ENCODE measurements at places on chromosomes 12 and 14.
A peak's percentile ranks its signal among the peaks of the same experiment; 100 is the strongest.

DNA sequence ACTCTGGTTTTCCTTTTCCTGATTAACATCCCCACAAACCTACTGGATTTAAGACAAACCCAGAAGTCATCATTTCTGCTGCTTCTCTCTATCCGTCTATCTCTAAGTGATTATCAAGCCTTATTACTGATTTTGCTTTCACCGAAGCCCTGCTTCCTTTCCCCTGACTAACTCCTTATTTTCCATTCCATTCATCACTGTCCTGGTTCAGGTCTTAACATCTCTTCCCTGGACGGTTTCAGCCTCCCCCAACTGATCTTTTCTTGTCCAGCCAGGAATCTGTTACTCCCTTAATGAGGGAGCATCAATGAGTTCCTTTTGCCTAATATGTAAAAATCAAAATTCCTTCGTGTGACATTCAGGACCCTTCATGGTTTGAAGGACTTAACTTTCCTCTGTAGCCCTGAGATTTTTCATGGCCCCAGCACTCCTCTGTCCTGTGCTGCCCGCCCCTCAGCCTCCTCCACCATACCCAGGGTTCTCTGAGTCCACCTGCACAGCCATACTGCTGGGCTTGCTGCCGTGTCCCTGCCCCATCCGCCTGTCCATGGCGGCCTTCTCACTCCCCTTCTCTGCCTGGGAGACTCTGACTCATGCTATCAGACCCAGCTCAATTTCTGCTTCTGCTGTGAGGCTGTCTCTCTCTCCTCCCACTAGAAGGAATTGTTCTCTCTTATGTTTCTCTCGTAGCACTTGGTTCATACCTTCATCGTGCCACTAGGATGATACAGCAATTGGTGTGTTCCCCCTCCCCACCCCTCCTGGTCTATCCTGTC, 167.8 kb upstream of the HIF1A start:
- peaks cover 71% of the 10 kb centered on the region for H3K36me3 ChIP-seq
- H3K4me1 ChIP-seq: peaks cover 62% of the 10 kb centered on the region
- H3K4me3 ChIP-seq: peak overlapping the region; percentile 69

GRCh38 chr12:47507221-47507620, 198.6 kb downstream of the RPAP3 start:
- DNase-seq: no peak
- H3K4me3 ChIP-seq: no peak overlapping the region
- no peak overlapping the region for H3K27ac ChIP-seq
- no peaks in the 10 kb centered on the region for H3K27me3 ChIP-seq
- H3K4me1 ChIP-seq: no peaks in the 10 kb centered on the region

GRCh38 chr12:80814453-80814852, 97.7 kb downstream of the MYF5 start:
- no peak overlapping the region for H3K27ac ChIP-seq
- H3K27me3 ChIP-seq: no peaks in the 10 kb centered on the region
- DNase-seq: no peak
- H3K4me3 ChIP-seq: no peak overlapping the region
- no peaks in the 10 kb centered on the region for H3K4me1 ChIP-seq

- no peak overlapping the region for H3K4me3 ChIP-seq
- no peaks in the 10 kb centered on the region for H3K4me1 ChIP-seq
- DNase-seq: no peak
- H3K27ac ChIP-seq: no peak overlapping the region
- H3K27me3 ChIP-seq: no peaks in the 10 kb centered on the region
Observed at GRCh38 chr12:58931518-58931917, 11.2 kb upstream of the LRIG3 start.

DNA sequence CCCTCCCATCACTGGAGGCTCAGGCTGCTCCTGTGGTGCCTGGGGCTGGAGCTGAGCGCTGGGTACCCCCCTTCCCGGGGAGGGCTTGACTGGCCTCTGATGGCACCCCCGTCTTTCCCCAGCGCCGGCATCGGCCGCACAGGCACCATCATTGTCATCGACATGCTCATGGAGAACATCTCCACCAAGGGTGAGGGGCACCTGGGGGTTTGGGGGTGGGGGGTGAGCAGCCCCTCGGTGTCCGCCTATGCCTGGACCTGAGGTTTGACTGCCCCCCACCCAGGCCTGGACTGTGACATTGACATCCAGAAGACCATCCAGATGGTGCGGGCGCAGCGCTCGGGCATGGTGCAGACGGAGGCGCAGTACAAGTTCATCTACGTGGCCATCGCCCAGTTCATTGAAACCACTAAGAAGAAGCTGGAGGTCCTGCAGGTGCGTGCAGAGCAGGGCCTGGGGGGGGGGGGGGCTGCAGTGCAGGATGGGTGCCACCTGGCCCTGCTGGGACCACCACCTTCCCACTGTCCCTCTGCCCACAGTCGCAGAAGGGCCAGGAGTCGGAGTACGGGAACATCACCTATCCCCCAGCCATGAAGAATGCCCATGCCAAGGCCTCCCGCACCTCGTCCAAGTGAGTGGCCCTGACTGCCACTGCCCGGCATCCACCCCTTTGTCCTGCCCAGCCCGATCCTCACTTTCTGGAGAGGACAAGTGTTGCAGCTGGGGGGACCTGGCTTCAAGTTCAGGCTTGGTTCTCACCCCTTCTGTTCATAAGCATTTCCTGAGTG, 8.8 kb downstream of the PTPN6 start:
- peak overlapping the region; percentile 98 for H3K4me3 ChIP-seq
- H3K36me3 ChIP-seq: peaks cover 72% of the 10 kb centered on the region
- peak overlapping the region; percentile 99 for H3K27ac ChIP-seq

DNA sequence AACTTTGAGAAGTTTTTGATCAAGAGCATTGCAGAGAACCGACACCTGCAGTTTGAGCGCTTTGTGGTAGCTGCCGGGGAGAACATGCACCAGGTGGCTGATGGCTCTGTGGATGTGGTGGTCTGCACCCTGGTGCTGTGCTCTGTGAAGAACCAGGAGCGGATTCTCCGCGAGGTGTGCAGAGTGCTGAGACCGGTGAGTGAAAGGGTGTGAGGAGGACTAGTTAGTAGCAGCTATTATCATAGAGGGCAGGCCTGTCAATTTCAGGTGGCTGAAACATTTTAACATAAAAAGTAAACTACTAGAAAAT, 27.0 kb upstream of the HIGD1C start:
- H3K27ac ChIP-seq: peak overlapping the region; percentile 64
- H3K36me3 ChIP-seq: peaks cover 15% of the 10 kb centered on the region
- H3K4me3 ChIP-seq: peak overlapping the region; percentile 86
- peaks cover 16% of the 10 kb centered on the region for H3K4me1 ChIP-seq

Data from effector memory CD8-positive, alpha-beta T cell (primary cell).